ENCODE measurements at places on chromosomes 5 and 9.

- DNase-seq: peak; percentile 34
Measured at GRCh38 chr5:53381-54174, 38.4 kb upstream of the PLEKHG4B start.

- peak; percentile 33 for DNase-seq
Measured at GRCh38 chr9:130128733-130129431, 43.3 kb upstream of the NCS1 start.

GRCh38 chr5:103785569-103785968 lies 223.0 kb upstream of the NUDT12 start:
- no peak for DNase-seq

- no peak for DNase-seq
Measured at GRCh38 chr5:39652036-39652435, 227.3 kb upstream of the DAB2 start.

DNA sequence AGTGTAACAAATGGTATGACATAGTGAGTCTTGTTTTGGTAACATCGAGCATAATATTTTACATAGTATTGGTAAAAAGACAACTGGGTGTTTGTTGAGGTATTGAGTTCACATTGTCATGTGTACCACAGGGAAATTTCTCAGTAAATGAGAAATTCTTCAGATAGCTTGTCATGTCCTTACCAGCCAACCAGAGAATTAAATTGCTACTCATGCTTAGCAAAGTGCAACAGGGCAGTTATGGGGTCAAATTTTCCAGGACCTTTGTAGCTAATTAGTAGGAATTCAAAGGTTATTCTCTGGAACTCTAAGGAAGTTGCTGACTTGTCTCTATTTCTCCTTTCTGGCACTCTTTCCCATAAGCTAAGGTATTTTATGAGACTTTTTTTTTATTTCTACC lies 595.7 kb downstream of the EFNA5 start:
- DNase-seq: no peak

- no peak for DNase-seq
Measured at GRCh38 chr9:98997604-98998003, 53.9 kb downstream of the COL15A1 start.

- DNase-seq: no peak
Measured at GRCh38 chr5:139046551-139046950, 151.6 kb downstream of the SIL1 start.

DNA sequence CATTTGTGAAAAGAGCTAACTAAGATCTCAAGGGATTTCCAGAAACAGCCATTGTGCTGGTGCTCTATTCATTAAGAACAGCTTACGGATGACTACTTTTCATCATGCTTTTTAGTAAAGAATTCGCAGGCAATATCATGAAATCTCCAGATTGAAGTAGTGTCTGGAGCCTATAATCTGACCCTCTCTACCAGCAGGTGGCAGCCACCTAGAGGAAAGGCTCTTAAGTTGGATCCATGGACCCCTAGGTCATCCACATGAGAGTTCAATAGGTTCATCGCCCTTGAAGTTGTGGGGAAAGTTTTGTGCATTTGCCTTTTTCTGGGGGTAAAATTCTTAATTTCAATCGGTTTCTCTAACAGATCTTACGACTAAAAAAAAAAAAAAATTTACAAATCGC lies 82.3 kb downstream of the SLC1A3 start:
- DNase-seq: no peak

Data from stimulated activated CD4-positive, alpha-beta T cell treated with anti-CD3 and anti-CD28 coated beads, Interleukin-4, amount 100 ng/mL, for 48 hours (primary cell).